Activated naive CD4-positive, alpha-beta T cell (primary cell): ENCODE measurements at places on chromosomes 2 and 18.

- no peak for DNase-seq
Observed at GRCh38 chr2:114424699-114425098, 17.7 kb upstream of the DPP10 start.

DNA sequence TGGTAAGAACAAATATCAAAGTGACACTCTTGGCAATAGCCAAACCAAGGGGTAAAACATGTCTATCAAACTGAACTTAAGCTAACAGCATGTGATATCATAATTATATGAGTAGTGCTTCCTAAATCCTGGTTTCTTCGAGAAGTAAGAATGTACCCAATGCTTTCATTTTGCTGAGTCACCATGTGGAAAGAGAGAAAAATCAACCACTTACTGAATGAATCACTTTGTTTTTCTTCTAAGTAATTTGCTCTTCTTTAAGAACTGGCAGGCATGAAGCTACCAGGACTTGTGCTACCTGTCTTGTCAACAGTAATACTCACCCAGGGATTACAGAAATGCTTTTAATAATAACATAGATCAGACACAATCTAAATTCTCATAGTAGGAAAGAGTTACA lies 19.0 kb upstream of the DUSP19 start:
- no peak for DNase-seq

GRCh38 chr2:11533278-11534070 lies at the start of gene GREB1:
Gene GREB1, plus strand, starts transcription at chr2:11534045. Its CDS starts 22,570 bp downstream, at chr2:11556615.
- DNase-seq, result no peak

GRCh38 chr2:223554923-223555322 lies 47.2 kb downstream of the SCG2 start:
- no peak for DNase-seq

GRCh38 chr18:37487400-37487867 lies 78.2 kb downstream of the CELF4 start:
- no peak for DNase-seq

GRCh38 chr18:77461062-77461688 lies 211.5 kb downstream of the GALR1 start:
- DNase-seq, result no peak

DNA sequence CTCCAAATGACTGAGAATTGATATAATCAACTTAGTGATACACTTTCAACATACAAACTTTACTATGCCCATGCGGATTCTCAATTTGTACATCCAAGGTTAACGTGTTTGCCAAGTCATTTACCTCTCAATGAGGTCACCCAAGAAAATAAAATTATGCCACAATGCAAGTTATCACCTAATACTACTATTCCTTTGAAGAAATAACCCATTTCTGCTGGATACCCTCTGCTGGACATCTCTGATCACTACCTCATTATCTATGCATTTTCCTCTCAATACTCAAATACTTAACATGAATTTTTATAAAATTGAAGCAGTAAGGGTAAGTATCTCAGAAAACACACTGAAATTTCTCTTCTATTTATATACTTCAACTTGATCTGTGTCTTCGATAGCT lies 12.7 kb downstream of the HNRNPLL start:
- no peak for DNase-seq

DNA sequence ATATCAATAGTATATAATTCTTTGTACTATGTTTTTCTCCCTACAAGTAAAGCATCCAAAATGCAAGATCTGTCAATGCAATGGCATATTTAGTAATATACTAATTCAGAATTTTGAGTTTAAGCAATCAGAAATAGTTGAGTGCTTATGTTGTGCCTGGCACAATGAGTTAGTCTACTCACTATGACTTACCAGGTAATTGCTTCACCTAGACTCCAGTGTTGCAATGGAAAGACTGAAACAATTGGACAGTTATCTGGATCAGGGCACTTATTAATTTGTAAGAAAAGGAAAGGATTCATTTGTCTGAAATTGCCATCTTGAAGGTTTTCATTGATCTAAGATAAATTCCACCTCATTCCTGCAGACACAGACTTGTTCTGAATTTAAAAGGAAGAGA lies 97.6 kb upstream of the TCF4 start:
- DNase-seq, result no peak

DNA sequence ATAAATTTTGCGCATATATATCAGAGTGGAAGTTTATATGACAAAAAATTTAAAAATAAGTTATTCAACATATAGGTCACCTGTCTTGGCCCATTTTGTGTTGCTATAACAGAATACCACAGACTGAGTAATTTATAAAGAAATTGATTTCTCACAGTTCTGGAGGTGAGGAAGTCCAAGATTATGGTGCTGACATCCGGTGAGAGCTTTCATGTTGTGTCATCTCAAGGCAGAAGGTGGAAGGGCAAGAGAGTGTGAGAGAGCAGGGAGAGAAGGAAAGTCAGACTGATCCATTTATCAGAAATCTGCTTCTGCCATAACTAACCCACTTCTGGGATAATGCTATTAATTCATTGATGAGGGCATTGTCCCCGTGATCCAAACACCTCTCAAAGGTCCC lies 9.0 kb upstream of the FEZ2 start:
- no peak for DNase-seq
